ENCODE measurements at places on chromosomes 16 and 17.
A peak's percentile ranks its signal among the peaks of the same experiment; 100 is the strongest.

GRCh38 chr17:51166987-51167931, 1.0 kb downstream of the NME2 start:
- DNase-seq = no peak

DNA sequence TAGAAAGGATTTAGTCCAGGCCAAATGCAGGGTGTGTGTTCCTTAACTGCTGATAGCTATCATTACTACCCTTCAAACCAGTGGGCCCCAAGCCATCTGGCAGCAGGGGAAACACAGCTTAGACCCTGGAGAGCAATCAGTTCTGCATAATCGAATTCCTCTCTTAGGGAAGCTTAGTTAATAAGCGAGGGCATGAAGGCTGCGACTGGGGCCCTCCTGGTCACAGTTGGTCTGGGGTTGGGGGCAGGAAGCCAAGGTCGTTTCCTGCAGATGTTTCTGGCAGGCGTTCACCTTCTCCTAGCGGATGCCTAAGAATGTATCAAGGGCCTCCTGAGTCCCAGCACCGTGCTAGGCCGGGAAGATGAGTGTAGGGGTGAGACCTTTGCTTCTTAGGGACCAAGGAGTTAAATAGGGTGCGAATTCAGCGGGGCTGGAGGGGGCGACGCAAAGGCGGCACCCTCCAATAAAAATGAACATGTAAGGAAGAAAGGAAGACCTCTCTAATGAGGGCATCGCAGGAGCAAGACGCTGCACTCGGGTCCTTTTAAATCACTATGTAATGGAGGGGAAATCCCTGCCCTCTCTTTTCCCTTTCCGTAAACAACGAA, 16.5 kb upstream of the EEF2K start:
- DNase-seq = no peak

DNA sequence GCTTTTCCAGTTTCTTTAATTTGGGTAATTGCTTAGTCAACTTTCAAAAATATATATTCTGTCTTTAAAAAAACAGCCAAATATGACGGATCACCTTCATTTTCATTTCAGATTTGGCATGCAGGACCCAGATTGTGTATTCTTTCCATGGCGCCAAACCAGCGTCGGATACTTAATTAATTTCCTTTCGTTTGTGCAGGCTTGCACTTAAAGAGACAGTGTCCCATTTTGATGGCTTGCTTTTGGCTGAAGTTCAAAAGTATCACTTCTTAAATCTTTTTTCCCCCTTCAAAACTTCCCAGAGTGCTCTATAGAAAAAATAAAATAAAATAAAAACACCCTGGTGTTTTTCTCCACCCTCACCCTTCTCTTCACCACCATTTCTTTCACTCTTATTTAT, 394.5 kb upstream of the SOX9 start:
- DNase-seq = no peak

DNA sequence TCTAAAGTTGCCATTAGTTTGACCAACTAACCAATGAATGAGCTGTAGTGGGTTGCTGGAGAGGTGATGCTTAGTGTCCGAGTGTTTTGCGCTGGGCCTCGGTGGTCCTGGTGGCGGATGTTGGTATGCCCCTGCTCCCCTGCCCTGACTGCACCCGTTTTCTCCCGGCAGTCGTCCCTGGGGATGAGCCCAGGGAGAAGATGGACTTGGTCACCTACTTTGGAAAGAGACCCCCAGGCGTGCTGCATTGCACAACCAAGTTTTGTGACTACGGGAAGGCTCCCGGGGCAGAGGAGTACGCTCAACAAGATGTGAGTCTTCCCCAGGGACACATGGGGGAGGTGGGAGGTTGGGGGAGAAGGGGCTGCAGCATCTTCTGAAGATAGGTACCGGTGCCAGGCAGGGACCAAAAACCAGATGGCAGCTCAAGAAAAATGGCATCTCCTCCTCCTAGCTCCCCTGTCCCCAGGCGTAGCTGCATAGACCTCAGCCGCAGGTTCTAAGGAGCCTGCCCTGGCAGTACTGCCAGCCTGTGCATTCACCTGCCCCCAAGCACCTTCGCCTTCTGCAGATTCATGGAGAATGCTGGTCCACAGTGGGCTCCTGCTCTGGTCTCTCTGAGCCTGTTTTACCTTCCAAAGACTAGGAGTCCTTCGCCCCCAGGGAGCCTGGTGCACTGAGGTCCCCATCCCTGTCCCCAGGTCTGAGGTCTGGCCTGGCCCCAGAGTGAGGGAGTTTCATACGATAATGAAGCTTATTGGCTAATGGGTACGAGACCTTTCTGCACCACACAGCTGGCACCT, 5.3 kb downstream of the CNP start:
- DNase-seq = no peak

GRCh38 chr17:54172096-54172984, 349.6 kb downstream of the KIF2B start:
- DNase-seq = no peak

GRCh38 chr16:87387942-87388817, 4.0 kb upstream of the MAP1LC3B start:
- peak; percentile 81 for DNase-seq

DNA sequence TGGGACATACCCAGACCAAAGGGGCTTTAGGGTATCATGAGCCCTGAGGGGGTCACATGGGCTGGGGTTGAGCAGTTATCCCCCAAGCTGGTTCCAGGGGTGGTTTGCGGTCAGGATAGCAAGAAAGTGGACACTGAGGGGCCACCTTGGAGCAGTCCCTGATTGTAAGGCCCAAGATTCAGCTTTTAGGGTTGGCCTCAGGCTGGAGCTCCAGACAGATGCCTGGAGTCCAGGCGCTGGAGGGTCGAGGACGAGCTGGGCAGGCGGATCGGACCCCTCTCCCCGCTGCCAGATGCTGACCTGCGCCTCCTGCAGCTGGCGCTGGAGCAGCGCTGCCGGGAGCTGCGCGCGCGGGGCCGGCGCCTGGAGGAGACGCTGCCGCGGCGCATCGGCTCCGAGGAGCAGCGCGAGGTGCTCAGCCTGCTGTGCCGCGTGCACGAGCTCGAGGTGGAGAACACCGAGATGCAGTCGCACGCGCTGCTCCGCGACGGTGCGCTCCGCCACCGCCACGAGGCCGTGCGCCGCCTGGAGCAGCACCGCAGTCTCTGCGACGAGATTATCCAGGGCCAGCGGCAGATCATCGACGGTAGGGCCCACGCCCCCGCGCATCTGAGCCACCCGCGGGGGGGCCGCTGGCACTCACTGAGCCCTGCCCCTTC, 10.0 kb downstream of the BTBD17 start:
- no peak for DNase-seq

GRCh38 chr16:85438981-85439685, 174.0 kb upstream of the GSE1 start:
- DNase-seq = no peak

DNA sequence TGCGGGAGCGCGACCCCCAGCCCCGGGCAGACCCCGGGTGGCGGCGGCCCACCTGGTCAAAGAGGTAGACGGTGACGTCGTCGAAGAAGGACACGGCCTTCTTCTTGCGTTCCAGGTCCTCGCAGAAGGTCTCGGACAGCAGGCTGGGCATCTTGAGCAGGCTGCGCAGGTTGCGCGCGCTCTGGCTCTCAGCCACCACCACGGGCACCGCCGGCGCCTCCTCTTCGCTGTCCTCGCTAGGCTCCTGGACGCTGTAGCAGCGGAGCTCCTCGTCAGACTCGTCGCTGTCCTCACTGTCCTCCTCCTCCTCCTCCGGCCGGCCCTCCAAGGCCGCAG, 45.2 kb upstream of the PVALEF start:
- DNase-seq = no peak

- DNase-seq = no peak
Observed at GRCh38 chr17:33421933-33422332, 128.8 kb upstream of the ASIC2 start.

GRCh38 chr17:40095351-40095943, 4.9 kb downstream of the NR1D1 start:
- no peak for DNase-seq

- no peak for DNase-seq
Observed at GRCh38 chr16:50372611-50373344, 4.0 kb upstream of the BRD7 start.

DNA sequence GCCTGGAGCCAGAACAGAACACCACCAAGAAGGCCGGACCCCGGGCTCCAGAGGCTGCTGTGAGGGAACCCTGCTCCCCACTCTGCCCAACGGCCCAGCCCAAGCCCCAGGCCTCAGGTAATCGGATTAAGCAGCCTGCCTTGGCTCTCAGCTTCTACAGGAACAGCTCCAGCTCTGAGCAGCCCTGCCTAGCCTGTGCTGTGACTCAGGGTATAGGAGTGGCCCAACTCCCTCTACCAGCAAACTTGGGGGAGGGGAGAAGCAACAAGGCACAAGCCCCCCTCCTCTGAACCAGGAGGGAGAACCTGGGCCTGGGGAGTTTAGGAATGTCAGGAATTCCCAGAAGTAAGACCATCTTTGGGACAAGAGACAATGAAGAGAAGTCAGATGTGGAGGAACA, 849 bp upstream of the SOX15 start:
- no peak for DNase-seq
